CD4-positive, alpha-beta T cell treated with Interleukin-17A for 1 hour (primary cell): ENCODE measurements at places on chromosomes 6 and 20.
A peak's percentile ranks its signal among the peaks of the same experiment; 100 is the strongest.

GRCh38 chr6:157298216-157298724, 25.0 kb downstream of the TMEM242 start:
- DNase-seq, result no peak

- no peak for DNase-seq
Observed at GRCh38 chr6:101125380-101125971, 244.3 kb upstream of the ASCC3 start.

DNA sequence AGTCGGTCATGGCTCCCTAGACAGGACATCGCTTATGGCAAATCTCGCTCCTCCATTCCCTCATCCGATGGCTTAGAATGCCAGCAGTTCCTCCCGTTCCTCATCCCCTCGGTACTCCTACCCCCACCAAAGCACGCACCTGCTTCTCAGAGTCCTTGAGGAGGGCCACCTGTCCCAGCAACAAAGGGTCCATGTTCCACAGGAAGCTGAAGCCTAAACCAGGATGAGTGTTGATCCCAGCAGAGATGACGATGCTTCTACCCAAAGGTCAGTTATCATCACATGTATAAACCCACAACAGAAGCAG, 111.2 kb downstream of the THBS2 start:
- DNase-seq, result no peak

GRCh38 chr6:35139924-35140638, 1.1 kb downstream of the TCP11 start:
- peak; percentile 62 for DNase-seq

DNA sequence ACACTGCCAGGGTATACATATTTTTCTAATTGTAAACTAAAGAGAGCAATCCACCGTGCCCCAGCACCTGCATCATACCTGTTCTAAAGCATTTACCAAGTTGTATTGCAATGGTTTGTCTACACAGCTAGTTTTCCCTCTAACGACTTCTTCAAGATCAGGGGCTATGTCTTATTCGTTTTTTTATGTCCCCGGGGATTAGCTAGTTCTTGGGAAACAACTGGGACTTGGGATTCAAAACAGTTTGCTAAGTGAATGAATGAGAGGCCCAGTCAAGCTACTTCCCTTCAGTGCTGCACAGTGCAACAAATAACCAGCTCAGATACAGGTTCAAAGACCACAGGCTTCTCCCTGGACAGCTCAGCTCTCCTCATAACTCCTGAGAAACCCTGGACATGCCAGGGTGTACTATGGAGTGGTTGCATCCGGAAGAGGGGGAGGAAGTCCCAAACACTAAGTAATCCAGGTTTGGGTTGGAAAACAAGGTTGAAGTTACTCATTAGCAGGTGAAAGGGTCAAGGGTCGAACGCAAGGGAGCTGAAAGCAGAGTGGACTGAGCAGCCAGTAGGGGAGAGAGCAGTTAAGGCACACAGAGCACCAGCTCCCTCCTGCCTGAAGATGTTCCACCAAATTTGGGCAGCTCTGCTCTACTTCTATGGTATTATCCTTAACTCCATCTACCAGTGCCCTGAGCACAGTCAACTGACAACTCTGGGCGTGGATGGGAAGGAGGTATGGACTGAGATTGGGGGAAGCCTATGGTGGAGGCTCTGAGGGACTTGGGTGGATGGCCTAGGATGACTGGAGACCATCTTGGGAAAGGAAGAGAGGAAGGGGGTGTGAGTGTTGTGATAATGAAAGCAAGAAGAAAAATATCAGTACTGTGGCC, at the start of gene APOM:
Gene APOM (plus strand): TSS at position 546 of the 889 bp plus-strand sequence. CDS start 73 bp downstream, at position 619.
- DNase-seq, result no peak

GRCh38 chr20:9966966-9967365, 67.8 kb upstream of the ANKEF1 start:
- no peak for DNase-seq

DNA sequence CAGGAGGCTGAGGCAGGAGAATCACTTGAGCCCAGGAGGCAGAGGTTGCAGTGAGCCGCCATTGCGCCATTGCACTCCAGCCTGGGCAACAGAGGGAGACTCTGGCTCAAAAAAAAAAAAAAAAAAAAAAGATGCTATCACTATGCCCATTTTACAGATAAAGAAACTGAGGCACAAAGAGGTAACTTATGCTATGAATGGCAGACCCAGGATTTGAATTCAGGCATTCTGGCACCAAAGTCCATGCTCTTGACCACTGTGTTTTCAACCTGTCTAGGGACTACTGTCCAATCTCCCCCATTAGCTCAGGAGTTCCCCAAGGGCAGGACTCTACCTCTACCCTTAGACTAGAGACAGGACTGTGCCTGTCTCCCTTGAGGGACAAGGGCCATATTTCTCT, 9.1 kb upstream of the MDFI start:
- no peak for DNase-seq

- no peak for DNase-seq
Observed at GRCh38 chr6:156918647-156919046, 141.5 kb downstream of the ARID1B start.

DNA sequence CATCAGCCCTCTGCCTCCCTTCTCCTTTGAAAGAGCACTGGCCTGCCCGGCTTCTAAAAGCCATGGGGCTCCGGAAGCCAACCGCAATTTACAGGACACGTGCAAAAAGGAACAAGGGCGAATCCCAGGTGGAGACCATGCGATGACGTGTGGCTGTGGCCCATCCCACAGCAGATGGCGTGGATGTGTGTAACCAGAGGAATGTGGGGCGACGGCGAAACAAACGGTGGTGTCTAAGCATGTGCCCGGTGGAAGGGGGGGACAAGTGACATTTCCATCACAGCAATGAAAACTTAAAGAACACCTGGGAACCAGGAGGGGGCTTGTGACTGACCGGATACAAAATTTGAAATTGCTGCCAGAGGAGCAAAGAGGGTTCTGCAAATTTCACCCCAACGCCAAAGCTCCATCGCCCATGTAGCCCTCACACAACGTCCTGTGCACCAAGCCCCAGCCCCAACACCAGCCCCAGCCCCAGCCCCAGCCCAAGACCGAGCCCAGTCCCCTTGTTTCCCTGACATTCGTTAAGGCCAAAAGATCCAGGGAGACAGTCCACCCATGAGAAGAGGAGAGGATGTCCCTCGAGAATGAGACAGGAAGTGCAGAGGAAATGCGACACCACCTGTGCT, 159.7 kb upstream of the ZNF337 start:
- DNase-seq, result no peak

GRCh38 chr20:57388953-57389694, 2.1 kb upstream of the RBM38 start:
- peak; percentile 60 for DNase-seq

DNA sequence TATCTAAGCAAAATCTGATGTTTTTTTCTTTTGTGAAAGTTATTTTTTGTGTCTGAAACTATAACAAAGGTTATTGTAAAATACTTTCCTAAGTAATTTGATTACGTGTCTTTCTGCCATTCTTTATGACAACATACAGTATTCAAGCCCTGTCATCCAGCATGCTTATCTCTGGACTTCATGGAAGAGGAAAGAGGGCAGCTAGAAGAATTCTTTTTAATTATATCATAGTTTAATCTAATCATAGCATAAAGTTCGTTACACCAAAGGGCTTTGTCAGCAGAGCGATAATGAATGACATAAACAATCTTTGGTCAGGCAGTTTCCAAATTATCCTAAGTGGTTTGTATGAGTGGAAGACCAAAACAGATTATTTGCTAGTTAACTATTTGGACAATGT, 3.5 kb downstream of the ENPP3 start:
- no peak for DNase-seq

GRCh38 chr6:65186826-65187225, 520.2 kb downstream of the EYS start:
- DNase-seq, result no peak

DNA sequence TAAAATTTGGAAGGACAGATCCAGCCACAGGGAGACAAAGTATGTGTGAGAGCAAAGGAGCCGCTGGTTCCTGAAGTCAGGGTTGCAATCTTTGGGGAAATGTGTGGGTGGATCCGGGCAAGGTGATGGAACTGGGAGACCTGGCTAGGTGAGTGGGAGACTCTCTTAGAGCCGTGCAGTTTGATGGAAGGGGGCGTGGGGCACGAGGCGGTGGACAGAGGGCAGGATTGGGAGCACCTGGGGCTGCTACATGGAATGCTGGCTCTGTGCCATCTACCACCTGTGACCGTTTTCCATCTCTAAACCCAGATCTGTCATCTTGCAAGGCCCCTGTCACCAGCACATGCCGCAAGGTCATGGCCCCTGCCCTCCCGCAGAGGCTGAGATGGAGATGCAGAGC, 268.4 kb downstream of the SMOC2 start:
- no peak for DNase-seq

- no peak for DNase-seq
Observed at GRCh38 chr20:48102931-48103660, 317.8 kb upstream of the SULF2 start.

DNA sequence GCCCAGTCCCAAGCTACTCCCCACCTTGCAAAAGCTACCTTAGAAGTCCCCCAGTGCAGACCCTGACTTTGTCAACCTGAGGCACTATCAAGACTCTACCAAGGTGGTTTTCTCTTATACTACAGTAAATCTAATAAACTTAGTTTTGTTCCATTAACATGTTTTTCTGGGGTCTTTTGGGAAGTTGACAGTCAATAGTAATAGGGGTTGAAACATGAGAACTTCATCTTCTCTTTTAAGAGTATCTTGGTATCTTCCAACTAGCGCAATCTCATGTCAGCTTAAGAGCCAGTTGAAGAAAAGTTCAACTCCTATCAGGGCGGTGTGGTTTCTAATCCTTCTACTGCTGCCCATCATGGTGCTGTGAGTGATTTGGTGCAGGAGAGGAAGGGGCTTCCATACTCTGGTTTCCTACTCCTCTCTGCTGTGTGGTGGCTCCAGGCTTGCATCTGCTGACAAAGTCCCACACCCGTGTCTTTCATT, 164.2 kb downstream of the FOXA2 start:
- DNase-seq, result no peak

DNA sequence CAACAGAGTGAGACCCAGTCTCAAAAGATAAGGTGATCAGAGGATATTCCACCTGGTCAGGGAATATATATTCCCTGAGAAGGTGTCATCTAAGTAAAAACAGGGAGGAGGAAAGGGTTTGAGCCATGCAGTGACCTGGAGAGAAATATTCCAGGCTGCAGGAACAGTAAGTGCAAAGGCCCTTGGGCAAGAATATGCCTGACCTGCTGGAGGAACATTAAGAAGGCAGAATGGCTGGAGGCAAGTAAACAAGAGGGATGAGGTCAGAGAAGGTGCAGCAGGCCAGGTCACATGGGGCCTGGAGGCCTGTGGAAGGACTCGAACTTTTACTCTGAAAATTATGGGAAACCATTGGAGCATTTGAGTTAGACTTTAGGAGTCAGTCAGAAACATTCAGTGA, 6.7 kb downstream of the DEF6 start:
- DNase-seq, result no peak

GRCh38 chr6:402901-403658, 11.5 kb downstream of the IRF4 start:
- DNase-seq, result no peak

DNA sequence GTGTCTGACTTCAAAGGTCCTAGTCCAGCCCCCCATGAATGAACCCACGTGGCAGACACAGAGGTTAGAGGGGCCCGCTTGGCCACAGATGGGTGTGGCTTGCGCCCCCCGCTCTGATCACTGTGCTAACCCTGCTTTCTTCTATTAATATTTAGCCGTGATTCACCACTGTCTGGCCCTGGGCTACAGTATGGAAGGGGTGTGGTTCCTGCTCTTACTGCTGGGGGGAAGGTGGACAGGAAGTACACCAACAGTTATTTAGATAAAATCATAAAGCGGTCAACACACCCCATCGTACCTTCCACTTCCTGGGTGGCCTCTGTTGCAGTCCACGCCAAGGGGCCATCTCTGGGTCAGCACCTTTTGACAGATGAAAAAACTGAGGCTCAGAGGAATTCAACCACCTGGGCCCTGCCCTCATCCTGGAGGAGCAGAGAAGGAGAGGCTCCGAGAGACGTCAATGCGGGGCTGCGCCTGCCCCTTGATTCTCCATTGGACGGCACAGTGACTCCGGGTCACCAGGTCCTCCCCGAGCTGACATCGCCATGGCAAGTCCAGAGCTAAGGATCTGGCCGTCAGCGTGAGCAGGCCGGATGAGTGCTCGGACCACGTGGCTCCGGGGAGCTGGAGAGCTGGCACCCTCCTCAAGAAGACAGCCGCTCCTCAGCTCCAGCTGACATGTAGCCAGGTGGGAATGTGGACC, 206.3 kb downstream of the PREX1 start:
- DNase-seq, result no peak

GRCh38 chr6:130161683-130162404, 60.9 kb downstream of the SAMD3 start:
- no peak for DNase-seq

GRCh38 chr6:56963043-56963442, 8.1 kb downstream of the BEND6 start:
- no peak for DNase-seq

GRCh38 chr6:96947055-96947454, 22.5 kb downstream of the KLHL32 start:
- peak; percentile 13 for DNase-seq

DNA sequence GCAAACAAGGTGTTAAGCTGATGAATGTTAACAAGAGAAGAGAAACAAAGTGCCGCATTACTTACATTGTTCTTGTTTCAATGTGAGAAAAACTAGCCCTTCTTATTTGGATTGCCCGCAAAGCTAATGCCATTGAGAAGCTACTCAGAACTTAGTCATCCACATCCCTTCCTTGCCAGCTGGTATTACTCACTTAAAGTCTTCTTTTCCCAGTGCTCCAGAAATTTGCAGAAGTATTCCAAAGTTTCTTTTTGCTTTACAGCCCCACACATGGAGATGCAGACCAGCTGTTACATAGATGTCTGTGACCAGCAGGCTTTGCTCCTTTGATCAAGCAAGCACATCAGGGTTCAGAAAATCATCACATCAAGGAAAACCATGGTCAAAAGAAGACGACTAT, 529.0 kb downstream of the TBC1D32 start:
- no peak for DNase-seq

GRCh38 chr6:72674842-72675241, 53.0 kb downstream of the KCNQ5 start:
- no peak for DNase-seq

GRCh38 chr20:62494980-62495748, 19.4 kb upstream of the GATA5 start:
- no peak for DNase-seq

- DNase-seq, result no peak
Observed at GRCh38 chr6:109428889-109429477, 11.4 kb downstream of the PPIL6 start.

- DNase-seq, result no peak
Observed at GRCh38 chr20:61882716-61883615, 182.7 kb downstream of the TAF4 start.

DNA sequence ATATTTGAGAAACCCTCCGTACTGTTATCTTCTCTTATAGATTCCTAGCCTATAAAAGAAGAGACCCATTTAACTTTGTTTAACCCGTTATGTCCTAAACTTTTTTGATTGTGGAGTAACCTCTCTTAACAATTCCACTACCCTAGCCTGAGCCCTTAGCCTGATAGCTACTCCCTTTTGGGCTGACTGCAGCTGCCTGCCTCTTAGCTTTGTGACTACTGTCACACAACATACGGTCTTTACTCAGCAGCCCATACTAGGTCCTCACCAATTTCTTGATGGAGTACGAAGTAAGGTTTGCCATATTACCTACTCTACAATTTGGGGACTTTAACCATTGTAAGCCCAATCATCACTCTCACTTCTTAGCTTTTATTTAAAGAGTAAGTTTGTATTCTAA, 72.7 kb downstream of the QRSL1 start:
- no peak for DNase-seq

- DNase-seq, result no peak
Observed at GRCh38 chr6:21375151-21376116, 218.1 kb upstream of the SOX4 start.
